ENCODE measurements at places on chromosomes 7 and 10.

DNA sequence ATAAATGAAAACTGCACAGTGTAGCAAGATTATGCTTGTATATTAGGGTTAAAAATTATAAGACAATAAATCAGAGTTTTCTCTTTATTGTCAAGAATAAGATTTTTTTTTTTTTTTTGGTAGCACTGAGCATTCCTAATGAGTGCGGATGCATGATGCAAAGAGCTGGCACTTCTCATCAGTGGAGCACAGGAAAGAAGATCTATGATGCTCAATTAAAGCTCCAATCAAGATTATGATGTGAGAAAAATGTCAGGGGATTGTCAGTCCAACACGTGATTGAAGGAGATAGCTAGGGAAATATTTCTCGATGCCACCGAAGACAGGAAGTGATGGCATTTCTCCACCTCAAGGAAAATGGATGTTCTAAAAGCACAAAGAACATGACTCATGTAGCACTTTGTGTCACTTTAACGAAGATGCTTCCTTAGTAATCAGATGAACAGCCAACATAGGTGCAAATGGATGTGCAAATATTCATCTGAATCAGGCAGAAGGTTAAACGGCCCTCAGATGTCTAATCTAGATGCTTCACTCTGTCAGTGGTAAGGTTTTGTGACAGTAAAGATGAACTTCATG is 240.9 kb downstream of the THSD7A start:
- DNase-seq: no peak

- no peak for DNase-seq
Measured at GRCh38 chr7:65250216-65250615, 123.4 kb upstream of the ZNF92 start.

DNA sequence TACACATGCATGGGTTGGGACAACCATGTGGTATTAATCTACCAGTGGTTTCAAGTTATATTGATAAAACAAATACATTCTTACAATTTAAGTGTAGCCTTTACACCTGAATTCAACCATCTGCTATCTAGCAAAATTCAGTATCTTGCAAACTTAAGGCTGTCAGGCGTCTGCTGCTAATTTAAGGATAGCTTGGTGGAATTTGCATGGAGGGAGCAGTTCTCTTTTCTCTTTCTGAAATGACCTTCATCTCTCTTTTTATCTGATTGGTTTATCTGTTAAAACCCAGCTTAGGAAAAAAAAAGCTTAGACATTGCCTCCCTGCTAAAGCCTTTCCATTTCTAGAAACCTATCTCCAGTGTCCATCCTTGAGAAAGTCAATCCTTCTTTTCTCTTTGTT is 102.3 kb downstream of the ZEB1 start:
- DNase-seq: no peak

- DNase-seq: no peak
Measured at GRCh38 chr7:159127691-159128642, 16.7 kb downstream of the VIPR2 start.

- DNase-seq: no peak
Measured at GRCh38 chr10:44325157-44325556, 59.7 kb downstream of the CXCL12 start.

- DNase-seq: peak; percentile 66
Measured at GRCh38 chr7:70693686-70694433, 438.1 kb upstream of the GALNT17 start.

GRCh38 chr7:124440081-124440480 is 325.5 kb downstream of the GPR37 start:
- no peak for DNase-seq

DNA sequence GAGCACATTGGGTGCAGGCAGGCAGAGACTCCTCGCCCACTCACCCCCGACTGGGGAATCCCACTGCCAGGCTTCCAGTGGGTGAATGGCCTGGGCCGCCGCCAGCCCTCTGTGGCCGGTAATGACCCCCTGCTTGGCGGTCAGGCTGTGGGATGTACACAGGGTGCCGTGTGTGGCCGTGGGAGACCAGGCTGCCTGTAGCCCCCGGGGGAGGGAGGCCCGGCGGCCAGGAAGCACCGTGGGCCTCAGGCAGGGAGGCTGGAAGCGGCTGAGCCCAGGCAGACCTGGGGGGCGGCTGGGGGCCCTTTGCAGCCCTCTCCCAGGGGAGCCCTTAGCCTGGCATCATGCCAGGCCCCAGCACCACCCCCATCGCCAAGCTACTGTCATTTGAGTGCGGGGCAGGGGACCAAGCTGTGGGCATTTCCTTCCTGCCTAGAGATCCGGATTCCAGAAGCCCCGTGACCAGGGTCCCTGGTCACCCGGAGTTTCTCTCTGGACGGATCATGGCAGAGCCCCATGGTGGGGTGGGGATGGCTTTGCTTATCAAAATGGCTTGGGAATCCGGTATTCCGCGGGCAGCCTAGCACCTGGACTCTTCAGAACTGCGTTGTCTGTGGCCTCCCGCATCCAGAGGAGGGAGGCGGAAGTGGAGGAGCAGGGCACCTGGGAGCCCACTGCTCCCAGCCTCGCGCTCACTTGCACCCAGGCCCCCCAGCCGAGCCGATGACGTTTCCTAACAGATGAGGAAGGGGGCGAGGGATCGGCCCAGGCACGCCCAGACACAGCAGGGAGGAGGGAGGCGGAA is 1.1 kb downstream of the TTYH3 start:
- no peak for DNase-seq

DNA sequence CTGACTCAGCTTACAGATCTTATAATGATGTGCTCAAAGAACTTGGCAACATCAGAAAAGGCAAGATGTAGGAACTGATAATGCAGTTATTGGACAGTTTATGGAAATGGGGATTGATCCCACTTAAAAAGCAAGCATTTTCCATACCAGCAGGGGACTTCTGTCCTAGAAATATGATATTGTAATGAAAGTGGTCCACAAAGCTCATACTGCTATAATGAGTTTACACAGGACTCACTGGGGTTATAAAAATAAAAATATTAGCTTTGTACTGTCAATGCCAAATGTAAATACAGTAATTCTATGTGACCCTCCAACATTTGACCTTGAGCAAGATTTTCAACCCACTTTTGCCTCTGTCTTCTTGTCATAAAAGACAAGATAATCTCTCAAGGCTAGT is 145.5 kb upstream of the SEM1 start:
- DNase-seq: no peak

- DNase-seq: no peak
Measured at GRCh38 chr10:43863859-43864591, 215.3 kb upstream of the ZNF32 start.

GRCh38 chr7:108345710-108346336 is 110.4 kb downstream of the NRCAM start:
- no peak for DNase-seq

GRCh38 chr7:44279286-44279685 is 46.1 kb downstream of the CAMK2B start:
- DNase-seq: no peak

GRCh38 chr10:54607983-54608382 is 193.0 kb downstream of the PCDH15 start:
- no peak for DNase-seq

GRCh38 chr7:36082910-36083309 is 70.1 kb upstream of the EEPD1 start:
- DNase-seq: no peak

DNA sequence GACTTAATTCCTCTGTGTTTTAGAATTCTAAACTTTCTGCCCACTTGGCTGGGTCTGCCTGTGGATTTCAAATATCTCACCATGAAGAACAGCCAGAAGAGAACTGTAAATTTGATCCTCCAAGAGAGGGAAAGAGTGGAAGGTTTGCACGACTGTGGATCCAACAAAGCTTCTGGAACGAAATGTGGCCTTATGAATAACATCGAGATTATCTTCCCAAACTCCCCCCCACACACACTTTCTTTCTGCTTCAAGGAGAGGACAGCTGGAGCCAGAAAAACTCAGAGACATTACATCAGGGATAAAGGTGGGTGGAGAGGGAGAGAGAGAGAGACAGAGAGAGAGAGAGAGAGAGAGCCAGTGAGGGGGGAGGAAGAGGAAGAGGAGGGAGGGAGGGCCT is 570.1 kb upstream of the MGMT start:
- no peak for DNase-seq

GRCh38 chr10:24958721-24959381 is 6.4 kb upstream of the PRTFDC1 start:
- DNase-seq: no peak

- DNase-seq: no peak
Measured at GRCh38 chr7:153072806-153073205, 313.3 kb downstream of the ACTR3B start.

- no peak for DNase-seq
Measured at GRCh38 chr7:116932566-116932965, 20.7 kb upstream of the ST7 start.

DNA sequence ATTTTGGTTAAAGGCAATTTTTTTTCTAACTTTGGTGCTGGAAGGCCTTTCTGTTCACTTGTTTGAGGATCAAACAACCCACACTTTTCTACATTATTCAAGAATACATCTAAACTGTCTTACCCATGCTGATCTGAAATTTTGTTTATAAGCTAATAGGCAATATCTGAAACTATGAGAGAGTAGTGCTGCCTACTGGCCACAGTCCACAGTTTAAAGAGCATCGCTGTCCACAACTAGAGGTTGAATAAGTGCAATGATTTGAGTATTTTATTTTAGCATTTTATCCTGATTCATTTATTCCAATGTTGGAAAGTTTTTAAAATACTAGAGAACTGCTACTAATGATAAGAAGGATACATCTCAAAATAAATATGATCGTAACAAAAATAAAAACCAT is 306.9 kb downstream of the ELMO1 start:
- DNase-seq: no peak

DNA sequence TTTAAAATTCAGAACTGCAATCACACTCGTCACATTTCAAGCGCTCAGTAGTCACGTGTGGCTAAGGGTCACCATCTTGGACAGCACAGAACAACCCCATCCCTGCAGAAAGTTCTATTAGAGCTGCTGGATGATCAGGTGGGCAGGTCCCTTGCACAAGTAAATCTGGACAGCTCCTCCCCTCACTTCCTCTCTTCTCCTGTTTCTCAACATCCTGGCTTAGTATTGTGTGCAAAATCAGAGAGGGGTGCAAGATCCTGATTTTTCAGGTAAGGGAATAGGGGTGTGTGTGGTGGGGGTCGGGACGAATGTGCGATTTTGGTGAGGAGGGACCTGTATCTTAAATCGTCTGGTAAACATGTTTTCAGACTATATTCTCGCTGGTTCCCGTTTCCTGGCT is at the start of gene GIMAP4:
TSS of gene GIMAP4 (plus strand) at position 222 of the 400 bp plus-strand sequence. CDS start 2,512 bp downstream, outside the sequence.
- DNase-seq: no peak

- no peak for DNase-seq
Measured at GRCh38 chr7:1901431-1902210, 231.5 kb downstream of the ELFN1 start.

GRCh38 chr10:58972576-58973234 is 203.7 kb upstream of the PHYHIPL start:
- no peak for DNase-seq

- no peak for DNase-seq
Measured at GRCh38 chr10:62812672-62813439, 3.3 kb downstream of the EGR2 start.

- no peak for DNase-seq
Measured at GRCh38 chr7:106747804-106748203, 86.8 kb upstream of the CCDC71L start.

- DNase-seq: no peak
Measured at GRCh38 chr7:102875700-102876295, 37.0 kb upstream of the LRRC17 start.

GRCh38 chr7:1545417-1546246 is 10.4 kb downstream of the TMEM184A start:
- DNase-seq: no peak

- no peak for DNase-seq
Measured at GRCh38 chr10:127115100-127115499, 81.3 kb downstream of the INSYN2A start.

DNA sequence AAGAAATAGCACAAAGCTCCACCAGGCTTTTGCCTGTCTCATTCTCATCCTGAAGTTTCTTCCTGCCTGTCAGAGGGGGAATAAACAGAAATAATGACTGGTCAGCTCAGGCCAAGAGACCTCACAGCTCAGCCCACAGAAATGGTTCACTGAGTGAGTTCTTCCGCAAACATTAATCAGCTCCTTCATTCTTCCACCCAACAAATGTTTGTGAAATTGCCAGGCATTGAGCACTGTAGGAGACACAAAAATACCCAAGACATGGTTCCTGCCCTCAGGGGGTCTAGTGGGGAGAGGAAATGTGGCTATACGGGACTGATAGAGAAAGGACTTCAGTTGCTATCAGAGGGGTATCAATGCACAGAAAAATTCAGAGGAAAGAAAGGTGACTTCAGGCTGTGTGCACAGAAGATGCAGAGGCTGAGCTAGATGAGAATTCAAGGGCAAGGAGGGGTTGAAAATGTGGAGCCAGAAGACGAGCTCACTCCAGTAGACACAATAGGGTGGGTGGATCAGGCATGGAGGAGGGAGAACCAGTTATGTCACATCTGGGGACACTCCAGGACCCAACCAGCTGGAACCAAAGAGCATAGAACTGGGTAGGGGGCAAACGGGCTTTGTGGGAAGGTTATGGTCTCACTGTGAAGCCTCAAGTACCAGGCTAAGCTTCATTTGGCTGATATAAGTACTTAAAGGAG is 20.9 kb downstream of the MYOF start:
- DNase-seq: no peak

DNA sequence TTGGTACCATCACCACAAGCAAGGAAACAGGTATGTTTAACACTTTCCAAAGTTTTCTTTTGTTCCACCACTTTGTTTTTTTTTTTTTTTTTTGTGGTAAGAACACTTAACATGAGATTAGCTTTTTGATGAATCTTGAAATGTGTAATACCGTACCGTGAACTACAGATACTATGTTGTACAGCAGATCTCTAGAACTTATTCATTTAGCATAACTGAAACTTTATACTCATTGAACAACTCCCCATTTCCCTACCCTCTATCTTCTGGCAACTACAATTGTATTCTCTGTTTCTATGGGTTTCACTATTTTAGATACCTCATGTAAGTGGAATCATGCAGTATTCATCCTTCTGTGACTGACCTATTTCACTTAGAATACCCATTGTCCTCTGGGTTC is 162.7 kb upstream of the ITGB1 start:
- DNase-seq: no peak

- DNase-seq: no peak
Measured at GRCh38 chr7:105389088-105389650, 448 bp upstream of the SRPK2 start.

- DNase-seq: no peak
Measured at GRCh38 chr7:90892213-90892612, 296.1 kb downstream of the CDK14 start.

DNA sequence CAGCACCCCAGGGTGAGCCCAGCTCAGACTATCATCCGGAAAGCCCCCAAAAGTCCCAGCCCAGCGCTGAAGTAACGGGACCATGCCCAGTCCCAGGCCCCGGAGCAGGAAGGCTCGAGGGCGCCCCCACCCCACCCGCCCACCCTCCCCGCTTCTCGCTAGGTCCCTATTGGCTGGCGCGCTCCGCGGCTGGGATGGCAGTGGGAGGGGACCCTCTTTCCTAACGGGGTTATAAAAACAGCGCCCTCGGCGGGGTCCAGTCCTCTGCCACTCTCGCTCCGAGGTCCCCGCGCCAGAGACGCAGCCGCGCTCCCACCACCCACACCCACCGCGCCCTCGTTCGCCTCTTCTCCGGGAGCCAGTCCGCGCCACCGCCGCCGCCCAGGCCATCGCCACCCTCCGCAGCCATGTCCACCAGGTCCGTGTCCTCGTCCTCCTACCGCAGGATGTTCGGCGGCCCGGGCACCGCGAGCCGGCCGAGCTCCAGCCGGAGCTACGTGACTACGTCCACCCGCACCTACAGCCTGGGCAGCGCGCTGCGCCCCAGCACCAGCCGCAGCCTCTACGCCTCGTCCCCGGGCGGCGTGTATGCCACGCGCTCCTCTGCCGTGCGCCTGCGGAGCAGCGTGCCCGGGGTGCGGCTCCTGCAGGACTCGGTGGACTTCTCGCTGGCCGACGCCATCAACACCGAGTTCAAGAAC is 1.1 kb downstream of the VIM start:
- DNase-seq: no peak

GRCh38 chr7:130150587-130150986 is 54.6 kb downstream of the TMEM209 start:
- DNase-seq: no peak

All from GM12891 (cell line).